Activated naive CD4-positive, alpha-beta T cell treated with anti-CD3 and anti-CD28 coated beads, Interleukin-2, amount 50 U/mL, for 16 hours (primary cell): ENCODE measurements at places on chromosomes 7 and 10.

DNA sequence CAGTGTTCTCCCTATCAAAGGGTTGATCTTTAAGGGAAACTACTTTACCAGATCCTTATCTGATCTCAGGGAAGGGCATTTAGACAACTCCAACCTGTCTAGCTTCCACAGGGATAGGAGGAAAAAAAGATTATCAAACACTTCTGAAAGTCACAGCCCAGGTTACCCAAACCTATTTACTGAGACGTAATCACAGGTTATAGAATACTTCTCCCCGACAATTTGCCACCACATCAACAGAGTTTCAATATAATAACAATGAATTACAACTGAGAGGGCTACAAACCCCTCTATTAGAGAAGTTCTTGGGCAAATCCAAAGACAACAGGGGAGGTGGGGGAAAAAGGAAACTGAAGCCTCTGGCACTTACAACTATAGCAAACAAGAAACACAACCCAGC is 26.3 kb downstream of the CFAP70 start:
- DNase-seq = no peak

DNA sequence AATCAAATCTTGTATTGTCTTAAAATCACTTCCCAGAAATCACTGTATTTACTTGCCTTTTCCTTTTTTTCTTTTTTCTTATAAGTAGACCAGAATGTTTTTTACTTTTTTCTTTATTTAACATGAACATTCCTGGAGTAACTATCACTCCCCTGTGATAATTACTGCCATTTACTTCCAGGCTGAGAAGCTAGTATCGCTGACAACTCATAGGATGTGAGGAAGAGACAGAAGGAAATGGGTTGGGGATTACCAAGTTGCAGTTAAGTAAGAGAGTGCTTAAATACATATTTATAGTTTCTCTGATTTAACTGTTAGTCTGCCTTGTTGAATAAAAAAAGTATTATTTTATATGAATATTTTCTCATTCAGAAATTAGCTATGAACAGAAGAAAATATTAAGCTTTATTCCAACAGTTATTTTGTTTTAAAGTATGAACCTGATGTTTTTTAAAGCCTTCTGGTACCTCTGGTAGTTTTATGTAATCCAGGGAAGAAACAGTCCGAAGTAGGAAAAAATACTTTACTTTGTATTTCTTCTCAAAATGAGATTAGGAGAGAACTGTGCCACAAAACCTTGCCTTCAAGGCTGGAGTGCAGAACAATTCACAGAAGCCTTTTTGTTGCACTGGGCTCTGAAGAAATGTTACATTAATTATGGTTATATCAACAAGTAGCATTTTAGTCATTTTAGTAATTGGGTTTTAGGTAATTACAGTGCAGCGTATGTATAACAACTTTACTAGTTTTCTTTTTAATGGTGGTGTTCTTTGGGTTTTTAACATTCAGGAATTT is 72.8 kb downstream of the SHOC2 start:
- DNase-seq = no peak

DNA sequence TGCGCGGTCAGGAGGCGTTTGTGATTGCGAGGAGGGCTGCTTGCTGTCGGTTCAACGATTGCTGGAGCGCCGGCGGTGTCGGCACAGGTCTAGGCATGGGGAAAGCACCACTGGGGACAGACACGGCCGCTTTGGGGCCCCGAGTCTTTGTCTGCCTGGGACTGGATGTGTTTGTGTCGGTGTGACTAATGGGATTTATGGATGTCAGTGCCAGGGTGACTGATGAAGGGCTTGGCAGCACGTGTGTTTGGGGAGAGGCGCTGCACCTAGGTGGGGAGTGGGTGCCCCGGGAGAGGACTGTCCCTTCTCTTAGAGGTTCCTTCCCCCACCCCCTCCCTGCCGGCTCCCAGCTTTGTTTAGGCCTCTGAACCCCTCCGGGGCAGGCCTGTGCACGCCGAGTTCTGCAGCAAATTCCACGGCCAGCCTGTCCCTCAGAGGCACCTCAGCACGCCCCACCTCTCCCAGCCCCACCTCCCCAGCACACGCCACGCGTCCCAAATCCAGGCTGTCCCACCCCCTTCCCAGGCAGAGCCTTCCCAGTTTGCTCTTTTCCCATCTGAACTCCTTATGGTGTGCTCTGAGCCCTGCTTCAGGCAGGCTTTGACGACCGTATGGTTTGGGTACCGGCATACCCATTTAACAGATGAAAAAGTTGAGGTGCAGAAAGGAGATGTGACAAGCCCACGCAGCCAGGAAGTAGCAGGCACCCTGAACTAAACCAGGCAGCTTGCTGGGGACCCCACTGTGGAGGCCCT is 6.4 kb upstream of the TNRC18 start:
- DNase-seq = no peak

- no peak for DNase-seq
These were observed 17.4 kb upstream of the ATOH7 start for GRCh38 chr10:68249297-68249696.

DNA sequence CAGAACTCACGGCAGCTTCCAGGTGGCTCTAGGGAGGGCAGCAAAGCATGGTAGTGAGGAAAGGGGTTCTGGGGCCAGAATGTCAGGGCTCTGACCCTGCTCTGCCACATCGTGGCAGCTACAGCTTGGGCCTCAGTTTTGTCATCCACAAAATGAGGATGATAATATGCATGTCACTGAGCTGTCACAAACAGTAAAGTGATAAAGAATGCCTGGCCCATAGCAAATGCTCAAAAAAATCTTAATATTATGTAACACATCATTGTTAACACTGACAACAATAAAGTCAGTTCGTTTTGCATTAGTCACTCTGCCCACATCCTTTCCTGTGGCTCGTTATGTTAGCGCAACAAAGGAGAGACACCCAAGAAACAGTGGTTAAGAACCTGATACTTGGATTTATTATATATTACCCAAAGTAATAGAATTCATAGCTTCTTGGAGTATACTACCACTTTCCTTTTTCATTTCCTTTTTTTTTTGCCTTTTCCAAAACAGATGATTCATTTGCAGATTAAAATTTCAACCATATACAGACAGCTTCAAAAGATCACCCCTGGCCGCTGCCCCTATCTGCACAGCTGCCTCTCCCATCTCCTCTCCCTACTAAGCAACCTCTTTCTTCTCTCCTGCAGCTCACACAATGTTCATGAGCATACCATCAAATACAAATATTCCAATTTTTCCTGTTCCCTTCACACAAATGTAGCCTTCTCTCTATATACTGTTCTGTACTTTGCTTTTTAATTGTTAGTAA is 45.5 kb upstream of the DDC start:
- DNase-seq = no peak

DNA sequence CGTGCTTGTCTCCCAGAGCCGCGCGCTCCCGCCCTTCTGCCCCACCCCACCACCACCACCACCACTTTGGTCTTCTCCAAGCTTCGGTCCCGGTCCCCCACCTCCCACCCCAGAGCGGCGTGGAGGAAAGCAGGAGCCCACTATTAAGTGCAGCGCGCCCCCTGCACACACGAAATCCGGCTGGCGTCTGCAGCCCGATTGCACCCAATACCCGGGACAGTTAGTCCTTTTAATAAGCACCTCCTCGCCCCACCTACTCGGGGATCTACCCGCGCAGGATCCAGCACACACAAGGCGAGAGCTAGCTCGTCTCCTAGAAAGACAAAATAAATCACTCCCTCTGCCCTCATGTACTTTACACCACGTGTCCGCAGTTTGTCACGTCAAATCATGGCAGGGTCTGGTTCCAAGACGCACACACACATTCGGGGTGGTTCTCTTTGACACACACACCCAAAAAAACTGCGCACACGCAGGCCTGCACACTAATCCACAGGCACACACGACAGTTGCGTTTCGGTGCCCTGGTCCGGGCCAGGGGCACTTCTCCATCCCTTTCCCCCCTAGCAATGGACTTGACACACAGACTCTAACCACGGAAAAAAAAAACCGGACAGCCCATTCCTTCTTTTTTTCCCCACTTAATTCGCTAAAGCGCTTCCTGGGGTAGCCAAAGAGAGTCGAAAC is 1.6 kb downstream of the SFMBT2 start:
- DNase-seq = peak; percentile 66

DNA sequence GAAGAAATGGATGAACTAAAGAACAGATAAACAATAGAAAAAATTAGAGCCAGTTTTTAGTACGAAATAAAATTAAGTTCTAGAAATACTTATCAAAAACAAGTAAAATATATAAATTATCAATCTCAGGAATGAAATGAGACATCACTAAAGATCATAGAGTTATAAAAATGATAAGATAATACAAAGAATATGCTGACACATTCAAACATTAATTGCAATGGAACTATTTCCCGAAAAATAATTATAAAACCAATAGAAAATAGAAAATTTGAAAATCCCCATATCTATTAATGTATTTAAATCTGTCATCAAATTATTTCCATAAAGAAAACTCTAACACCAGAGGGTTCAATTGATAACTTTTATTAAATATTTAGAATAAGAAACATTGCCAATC is 458.1 kb upstream of the MBL2 start:
- no peak for DNase-seq

GRCh38 chr10:105986912-105987635 is 1177.4 kb downstream of the SORCS1 start:
- DNase-seq = no peak

DNA sequence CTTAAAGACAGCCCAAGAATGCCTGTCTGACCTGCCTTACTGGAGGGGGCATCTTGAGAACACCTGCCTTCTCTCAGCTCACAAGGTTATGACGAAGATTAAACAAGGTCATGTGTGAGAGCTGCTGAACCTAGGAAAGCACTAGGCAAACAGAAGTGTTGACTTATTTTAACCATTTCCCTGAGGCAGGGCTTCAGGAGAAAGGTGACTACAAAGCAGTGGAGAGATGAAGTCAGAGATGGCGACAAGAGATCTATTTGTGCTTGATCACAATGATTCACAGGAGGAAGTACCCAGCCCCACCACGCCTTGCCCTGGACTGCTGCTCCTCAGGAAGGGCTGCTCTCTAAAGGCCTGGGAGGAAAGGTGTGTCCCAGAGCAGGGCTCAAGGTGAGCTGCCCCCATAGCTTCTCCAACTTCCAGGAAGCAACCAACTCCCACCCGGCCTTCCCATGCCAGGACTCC is 27.8 kb downstream of the STN1 start:
- DNase-seq = no peak

DNA sequence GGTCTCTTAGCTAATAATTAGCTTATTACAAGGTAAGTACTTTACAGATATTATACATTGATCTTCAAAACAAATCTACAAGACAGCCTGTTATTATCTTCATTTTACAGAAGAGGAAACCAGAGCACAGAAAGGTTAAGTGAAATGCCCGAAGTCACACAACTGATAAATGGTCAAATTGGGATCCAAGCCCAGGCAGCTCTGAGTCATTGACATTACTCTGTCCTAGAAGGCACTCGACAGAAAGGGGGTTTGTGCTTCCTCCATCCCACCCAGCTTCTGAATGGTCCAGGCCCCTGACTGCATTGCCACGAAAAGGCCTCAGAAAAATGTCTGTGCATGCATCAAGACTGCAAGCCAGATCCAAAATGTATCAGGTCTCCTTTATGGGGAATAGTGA is 81.3 kb upstream of the ZNF438 start:
- no peak for DNase-seq

DNA sequence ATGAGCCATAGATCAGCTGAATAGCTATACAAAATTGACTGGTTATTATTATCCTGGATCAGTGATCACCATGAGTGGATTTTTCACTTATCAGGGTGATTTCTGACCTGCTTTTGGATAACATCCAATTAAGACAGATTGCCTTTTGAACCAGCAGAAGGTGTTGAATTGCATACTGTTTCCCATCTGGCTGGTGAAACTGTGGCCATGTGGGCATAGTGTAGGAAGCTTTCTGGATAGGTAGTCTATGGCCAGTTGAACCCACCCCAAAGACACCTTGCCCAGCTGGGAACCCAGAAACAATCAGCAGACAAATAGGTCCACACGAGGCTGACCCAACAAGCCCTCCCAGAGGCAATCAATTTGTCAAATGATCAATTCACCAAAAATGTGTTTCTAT is 29.3 kb downstream of the DNAJC12 start:
- DNase-seq = no peak

DNA sequence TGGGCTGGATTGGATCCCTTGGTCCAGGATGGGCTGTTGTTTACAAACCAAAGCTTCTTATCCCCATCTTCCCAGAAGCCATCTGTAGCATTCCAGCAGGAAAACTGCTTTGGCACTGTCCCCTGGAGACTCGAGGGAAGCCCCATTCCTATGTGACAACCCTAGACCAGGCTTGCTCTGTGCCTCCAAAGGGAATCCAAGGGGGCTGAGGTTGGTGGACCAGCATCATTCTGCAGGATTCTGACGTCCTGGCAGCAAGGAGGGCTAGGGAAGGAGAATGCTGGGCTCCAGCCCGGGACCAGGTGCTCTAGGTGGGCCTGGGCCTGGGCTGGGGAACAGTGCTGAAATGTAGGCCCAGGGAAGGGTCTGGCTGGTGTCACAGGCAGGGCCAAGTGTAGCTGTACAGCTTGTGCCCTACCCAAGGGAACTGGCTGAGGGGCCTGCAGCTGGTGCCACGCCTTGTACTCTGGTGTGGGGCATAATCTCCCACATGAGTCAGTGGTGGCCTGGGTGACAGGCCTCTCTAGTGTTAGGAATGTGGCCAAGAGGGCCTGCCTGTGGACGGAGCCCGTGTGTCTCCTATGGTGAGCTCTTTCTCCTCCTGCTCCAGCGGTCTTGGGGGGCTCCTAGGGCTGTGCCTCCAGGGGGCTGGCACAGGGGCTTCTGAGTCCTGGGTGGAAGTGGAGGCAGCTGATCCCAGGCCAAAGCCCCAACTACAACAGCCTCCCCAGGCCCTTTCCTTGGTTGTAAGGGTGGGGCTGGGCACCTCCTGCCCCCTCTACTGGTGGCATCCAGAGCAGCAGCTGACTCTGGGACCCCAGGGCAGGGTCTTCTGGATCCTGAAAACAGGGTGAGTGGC is 25.2 kb downstream of the TRIM8 start:
- no peak for DNase-seq

DNA sequence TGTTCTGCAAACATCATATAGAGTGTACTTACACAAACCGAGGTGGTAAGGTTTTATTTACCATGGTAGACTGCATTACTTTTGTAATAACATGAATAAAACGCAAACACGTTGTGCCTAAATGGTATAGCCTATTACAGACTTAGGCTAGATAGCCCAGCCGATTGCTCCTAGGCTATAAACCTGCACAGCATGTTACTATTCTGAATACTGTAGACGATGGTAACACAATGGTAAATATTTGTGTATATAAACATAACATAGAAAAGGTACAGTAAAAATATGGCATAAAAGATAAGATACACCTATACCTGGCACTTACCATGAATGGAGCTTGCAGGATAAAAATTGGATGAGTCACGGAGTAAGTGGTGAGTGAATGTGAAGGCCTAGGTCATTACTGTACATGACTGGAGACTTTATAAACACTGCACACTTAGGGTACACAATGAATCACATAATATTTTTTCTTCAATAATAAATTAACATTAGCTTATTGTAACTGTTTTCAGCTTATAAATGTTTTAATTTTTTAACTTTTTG is 16.3 kb downstream of the AKR1D1 start:
- DNase-seq = no peak

- no peak for DNase-seq
These were observed 170.5 kb upstream of the NPY start for GRCh38 chr7:24113506-24113905.
